ENCODE measurements at places on chromosomes 13 and 19. TPM values are rescaled to one million over a fixed set of nuclear protein-coding genes. Genes with fewer than 3 reads are reported as not detected.

The RFPL4A gene
- total RNA-seq = 0.80 TPM

The KL gene
- total RNA-seq = 13.9 TPM

The FFAR1 gene
- 0.28 TPM for total RNA-seq

The WASF3 gene
- total RNA-seq = 23.0 TPM

DNA sequence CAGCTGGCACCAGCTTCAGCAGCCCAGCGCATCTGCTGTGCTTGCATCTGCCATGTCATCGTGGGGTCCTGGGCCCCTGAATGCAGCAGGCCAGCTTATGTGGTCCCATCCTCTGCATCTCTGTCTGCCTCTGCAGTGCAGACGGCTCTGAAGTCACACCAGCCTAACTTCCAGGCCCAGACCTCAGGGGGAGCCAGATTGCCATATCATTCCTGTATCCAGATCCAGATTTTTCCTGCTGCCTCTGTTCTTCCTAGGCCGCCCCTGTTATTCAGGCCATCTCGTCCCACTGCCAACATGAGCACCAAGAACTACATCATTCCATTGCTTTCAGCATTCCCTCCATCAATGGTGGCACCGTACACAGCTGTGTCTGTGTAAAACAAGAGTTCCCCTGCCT, 571.6 kb downstream of the UQCRFS1 start:
- DNase-seq = no peak

DNA sequence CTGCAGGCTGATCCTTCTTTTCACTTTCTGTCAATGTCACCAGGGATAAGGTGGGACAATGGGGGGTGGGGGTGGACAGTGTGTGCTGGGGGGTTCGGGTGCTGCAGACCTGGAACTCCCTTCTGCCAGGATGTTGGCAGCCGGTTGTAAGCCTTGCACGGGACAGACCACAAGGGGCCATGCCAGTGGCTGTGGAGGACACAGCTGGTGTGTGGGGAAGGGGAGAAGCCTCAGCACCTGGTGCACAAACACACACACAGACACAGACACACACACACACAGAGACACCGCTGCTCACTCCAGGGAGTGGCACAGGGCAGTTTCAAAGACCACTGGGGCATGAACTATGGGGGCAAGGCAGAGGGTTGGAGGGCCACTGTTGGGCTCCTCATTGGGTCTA, 3.6 kb downstream of the F2RL3 start:
- DNase-seq = no peak

DNA sequence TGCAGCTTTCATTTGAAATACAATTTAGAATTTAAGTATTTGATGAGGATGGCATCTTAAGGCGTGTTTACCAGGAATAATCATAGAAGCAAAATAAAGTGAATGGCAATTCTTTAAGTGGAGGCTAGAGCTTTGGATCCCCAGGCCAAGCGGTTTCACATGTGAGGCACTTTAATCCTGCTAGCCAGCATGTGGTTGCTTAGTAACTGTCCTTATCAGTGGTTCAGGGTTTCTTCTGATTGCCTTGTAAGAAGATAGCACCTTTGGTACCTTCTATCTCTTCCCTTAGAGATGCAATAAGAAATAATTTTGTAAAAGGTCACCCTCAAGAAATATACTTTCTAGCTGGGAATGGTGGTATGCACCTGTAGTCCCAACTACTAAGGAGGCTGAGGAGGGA, 38.9 kb upstream of the SERP2 start:
- DNase-seq = no peak

DNA sequence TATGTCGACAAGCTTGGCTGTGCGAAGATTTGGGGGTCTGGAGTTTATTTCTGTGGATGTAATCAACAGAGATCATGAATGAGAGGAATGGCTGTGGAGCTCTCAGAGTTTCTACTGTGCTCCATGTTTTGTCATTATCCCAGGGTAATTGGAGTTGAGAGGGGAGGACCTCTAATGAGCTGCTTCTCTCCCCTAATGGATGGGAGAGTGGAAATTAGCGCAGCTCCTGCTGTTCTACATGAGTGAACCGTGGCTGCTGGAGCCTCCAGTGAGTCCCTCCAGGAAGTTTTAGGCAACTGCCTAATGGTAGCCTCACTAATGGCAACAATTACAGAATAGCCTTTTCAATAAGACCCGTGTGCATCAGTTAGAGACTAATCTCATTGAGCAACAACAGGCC, 31.3 kb upstream of the FGF9 start:
- no peak for DNase-seq

- no peak for DNase-seq
These were observed 3.9 kb downstream of the RAB3D start for GRCh38 chr19:11335449-11336146.

DNA sequence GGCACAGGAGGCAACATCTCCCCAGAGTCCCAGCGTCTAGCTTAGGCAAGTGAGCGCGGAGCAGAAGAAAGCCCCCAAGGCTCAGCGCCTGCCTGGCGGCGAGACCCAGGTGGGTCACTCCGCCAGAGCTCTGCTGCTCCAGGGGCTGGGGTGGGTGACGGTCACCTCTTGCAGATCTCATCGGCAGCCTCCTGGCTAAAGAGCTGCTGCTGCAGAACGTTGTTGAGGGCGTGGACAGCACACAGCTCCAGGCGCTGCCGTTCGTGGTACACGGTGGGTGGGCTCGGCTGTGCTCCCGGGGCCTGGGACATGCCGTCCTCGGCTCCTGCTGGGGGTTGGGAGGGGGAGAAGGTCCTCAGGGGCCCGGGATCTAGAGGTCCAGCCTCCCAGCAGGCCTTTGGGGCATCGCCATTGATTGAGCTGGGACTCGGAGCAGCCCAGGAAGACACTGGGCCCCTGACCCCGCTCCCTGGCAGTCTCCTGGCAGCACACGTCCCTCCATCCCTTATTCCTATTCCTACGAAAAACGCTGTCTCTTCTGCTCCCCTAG, 795 bp downstream of the JOSD2 start:
- no peak for DNase-seq

DNA sequence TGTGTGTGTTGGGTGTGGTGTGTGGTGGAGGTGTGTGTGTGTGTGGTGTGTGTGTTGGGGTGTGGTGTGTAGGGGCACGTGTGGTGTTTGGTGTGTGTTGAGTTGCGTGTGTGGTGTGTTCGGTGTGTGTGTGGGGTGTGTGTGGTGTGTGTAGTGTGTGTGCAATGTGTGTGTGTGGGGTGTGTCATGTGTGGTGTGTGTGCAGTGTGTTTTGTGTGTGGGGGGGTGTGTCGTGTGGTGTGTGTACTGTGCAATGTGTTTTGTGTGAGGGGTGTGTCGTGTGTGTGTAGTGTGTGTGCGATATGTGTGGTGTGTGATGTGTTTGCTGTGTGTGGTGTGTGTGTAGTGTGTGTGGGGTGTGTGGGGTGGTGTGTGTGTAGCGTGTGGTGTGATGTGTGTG, 6.0 kb upstream of the KPTN start:
- no peak for DNase-seq

DNA sequence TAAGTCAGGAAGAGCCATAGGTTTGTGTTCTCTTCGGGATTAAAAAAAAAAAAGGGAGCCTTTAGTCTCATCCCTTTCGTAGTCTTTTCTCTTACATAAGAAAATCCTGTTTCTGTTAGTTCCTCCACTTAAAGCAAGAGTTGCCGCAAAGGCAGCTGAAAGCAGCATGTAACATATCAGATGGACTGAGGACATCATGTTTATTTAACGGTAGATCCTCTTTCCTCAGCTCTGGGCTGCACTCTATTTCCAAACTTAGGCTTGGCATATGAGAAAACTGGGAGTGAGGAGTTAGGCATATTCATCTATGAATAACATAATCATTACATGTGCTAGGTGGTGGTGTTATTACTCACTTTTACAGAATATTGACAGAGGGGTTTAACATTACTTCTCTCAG, 391.2 kb downstream of the KLF12 start:
- no peak for DNase-seq

DNA sequence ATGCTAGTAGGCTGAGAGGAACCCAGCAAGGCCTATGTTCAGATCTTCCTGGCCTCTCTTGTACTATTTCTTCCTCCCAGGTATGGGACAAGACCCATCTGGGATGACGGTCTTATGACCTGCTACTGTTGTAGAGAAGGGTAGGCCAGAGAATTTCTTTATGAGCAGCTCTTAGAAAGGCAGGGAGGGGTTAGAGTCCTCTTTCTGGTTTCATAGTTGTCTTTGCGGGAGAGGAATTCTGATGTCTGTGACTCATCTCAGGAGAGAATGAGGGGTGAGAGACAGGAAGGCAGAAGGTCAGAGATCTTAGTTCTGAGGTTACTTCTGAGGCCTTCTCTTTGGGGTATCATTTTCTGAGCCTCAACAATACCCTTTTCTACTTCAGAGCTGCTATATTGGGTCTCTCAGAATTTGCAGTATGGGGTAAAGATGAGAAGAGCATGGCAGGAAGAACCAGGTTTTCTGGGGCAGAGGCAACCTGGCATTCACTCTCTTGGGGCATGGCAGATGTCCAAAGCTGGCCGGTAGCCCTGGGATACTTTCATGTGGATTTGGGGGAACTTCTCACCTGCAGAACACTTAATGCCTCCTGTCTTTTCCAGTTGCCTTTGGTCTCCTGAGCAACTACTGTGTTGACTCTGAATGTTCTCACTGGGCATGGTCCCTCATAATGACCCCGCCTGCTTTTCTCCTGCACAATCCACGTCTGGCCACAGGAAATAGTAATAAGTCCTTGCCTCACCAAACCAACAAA, 154.4 kb downstream of the GGACT start:
- DNase-seq = no peak

GRCh38 chr13:111537843-111538499, 217.5 kb downstream of the TEX29 start:
- no peak for DNase-seq
